ENCODE measurements at places on chromosomes 1 and 21.

- peak; percentile 62 for DNase-seq
These were observed 106.4 kb downstream of the TBX19 start for GRCh38 chr1:168386949-168387586.

DNA sequence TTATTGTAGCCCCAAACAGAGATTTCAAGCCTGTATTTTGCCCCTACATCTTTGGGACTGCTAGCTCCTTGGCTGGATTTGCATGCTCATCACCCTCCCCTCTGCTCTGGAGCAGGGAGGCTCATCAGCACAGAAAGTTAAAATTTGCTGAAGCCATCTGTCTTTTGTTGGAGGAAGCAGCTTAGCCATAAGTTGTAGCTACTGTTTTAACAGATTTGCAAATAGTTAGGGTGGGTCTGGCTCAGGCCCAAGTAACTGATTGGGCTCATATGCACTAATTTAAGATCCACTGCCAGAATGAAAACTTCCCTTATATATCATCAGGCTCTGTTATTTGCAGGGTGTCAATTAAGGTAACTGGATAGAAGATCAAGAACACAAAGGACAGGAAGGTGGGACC is 307.0 kb downstream of the ZP4 start:
- DNase-seq, result no peak

DNA sequence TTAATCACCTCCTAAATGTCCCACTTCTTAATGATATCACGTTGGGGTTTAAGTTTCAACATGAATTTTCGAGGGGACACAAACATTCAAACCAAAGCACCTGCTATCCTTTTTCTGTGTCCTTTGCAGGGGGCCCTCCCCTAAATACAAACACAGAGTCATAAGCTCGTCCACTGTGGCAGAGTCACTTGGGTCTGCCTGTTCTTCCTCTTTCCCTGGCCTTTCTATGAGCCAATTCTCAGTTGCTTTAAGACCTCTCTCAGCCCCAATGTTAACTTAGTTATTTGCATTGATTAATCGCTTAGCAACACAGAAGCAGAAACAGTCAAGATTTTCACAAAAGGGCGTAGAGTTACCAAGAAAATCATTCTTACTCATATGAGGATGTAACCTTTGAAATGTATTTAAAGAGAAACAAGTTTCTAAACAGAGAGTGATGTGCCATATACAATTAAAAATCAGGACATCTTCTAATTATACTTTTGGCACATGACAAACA is 14.9 kb downstream of the APCS start:
- no peak for DNase-seq

DNA sequence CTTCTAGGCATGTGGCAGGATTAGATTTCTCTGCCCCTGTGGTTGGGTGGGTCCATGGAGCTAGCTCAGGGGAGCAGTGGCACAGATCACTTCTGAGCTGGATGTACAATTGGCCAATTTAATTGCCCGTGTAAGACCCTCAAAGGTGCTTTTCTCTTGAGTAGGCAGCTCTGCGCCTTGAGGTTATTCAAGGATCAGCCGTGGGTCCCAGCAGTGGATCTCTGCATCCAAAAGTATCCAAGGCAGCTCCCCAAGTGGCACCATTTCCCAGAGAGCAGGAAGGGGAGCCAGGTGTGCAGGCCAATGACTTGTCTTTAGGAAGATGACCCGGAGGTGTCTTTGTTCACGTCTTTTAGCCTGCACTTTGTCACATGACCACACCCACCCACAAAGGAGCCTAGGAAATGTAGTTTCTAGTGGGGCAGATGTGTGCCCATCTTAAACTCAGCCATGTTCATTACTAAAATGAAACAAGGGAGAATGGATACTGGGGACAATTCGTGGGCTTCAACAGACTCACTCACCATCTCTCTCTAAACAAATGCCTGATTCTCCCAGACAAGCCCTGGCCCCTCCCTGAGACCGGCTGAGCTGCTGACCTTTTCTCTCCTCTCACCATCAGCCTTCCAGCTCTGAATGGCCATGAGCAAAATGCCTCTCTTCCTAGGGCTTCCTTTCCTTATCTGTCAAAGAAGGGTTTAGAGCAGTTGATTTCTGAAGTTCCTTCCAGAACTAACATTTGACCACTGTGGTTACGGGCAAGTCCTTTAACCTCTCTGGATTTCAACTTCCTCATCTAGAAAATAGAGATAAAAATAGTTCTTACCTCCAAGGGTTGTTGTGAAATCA is 41.4 kb upstream of the TENT5C start:
- peak; percentile 5 for DNase-seq

GRCh38 chr1:44484155-44484688 is 79.2 kb downstream of the RNF220 start:
- DNase-seq, result no peak

DNA sequence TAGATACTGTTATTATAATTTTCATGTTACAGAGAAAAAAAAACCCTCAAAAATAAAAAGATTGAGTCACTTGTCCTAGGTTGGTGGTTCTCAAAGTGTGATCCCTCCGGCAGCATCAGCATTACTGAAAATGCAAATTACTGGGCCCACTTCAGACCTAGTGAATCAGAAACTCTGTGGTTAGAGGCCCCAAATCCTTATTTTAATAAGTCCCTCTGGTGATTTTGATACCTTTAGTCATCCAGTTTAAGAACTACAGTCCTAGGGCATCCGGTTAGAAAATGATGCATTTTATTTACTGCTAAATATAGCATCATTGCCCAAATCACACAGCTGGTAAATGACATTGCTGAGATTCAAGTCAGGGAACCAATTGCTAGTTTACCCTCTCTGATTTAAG is 203.7 kb upstream of the RUNX1 start:
- no peak for DNase-seq

DNA sequence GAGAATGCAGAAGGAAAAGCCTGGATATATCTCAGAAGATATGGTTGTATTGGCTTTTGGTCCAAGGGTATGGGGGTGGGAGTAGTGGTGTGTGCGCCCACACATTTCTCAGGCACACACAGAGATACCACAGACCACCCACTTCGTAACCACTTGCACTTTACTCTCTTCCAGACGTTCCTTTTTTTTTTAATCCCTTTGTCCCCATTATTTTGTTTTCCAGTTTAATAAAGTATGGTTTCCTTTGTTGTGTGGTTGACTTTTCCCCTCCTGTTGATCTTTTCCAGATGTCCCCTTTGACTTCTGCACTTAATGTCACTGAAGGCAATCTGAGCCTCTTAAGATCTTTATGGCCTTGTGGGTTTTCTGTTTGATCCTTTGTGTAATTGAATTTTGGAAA is 10.5 kb upstream of the TARS2 start:
- DNase-seq, result no peak

DNA sequence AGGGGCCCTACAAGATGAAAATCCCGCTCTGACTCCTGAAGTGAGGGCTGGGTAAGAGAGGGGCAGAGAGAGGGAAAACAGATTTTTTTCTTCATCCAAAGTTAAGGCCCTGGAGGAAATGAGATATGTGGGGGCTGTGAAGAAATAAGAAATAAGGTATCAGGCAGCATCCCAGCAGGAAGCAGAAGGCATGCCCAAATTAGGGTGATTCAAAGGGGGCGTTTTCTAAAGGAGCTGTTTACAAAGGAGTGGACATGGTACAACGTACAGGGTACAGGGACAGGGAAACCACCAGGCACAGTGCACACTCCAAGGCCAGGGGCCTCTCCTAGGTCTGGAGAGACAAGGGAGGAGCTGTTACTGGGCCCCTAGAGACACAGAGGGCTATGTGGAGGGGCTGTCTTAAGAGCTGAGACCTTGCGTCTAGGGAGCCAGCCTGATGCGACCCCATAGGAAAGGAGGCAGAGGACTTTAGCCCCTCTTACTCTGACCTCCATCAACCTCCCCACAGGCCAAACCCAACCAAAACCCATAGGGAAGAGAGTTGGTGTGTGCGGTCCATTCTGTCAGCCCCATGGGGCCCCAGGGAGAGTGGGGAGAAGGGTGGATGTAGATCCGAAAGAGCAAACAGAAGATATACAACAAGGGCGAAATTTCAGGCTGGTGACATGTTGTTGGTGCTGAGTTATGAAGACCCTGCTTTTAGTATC is 38.6 kb downstream of the STYXL2 start:
- no peak for DNase-seq

DNA sequence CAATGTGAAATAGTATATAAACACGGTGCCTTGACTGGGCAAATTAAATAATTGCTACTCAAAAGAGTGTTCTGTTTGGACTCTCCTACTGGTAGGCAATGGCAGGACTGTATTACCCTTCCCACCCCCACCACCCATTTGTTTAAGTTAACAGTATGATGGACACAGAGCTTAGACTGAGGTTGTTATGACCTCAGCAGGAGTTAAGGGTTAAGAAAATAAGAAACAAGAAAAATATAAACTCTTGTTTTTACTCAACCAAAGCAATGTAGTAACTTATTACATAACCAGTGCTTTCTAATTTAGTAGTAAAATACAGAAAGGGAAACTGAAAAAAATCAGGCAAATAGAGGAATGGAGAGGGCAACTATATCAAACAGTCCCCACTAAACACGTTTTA is 19.9 kb upstream of the SERPINC1 start:
- DNase-seq, result no peak

DNA sequence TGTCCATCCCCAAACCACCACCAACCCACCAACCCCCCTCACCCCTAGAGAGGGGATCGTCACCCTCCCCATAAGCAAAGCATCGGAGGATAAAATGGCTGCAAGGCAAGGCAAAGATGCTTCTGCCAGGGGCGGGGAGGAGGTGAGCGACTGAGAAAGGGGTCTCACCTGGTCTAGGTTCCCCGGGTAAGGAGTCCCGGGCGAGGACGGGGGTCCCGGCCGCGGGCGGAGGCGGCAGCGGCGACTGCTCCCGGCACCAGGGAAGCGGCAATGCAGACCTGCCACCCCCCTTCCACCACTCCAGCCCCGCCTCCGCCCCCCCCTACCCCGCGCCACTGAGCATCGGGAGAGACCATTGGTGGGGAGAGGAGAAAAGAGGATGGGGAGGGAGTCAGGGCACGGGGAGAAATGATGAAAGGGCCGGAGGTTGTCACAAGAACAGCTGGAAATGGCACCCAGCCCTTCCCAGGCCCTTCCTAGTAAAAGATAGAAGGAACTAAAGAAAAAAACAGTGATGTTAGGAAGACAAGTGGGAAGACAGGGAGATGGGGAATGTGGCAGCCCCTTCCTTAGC is at the start of gene SV2A:
SV2A (minus strand) TSS at position 274 of the 574 bp plus-strand sequence. CDS start 4,004 bp downstream, outside the sequence.
- peak; percentile 88 for DNase-seq

- no peak for DNase-seq
These were observed 4.0 kb upstream of the SRRM1 start for GRCh38 chr1:24639094-24639493.

DNA sequence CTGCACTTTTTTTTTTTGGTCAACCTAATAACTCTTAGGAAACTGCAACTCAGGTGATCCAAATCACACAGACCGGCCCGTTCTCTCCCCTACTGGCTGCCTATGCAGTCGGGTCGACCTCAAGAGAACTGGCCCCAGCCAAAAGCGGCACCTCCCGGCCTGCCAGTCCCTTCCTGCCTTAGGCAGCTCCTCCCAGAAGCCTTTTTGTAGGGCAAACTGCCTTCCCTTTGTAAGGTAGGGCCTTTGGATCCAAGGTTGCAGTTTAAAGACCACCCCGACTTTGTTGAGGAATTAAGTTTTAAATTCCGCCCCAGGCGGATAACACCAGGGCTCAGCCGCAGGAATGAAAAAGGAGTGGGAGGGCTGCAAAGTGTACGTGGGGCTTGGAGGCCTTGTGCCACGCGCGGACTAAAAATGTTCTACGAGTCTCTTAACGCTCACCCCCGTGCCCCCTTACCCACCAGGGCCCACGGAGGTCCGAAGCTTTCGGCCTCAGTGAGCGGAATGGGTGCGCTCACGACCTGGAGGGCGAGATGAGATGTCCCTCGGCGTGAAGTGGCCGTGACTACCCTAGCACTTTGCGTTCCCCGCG is 642 bp upstream of the ST3GAL3 start:
- DNase-seq, result no peak

DNA sequence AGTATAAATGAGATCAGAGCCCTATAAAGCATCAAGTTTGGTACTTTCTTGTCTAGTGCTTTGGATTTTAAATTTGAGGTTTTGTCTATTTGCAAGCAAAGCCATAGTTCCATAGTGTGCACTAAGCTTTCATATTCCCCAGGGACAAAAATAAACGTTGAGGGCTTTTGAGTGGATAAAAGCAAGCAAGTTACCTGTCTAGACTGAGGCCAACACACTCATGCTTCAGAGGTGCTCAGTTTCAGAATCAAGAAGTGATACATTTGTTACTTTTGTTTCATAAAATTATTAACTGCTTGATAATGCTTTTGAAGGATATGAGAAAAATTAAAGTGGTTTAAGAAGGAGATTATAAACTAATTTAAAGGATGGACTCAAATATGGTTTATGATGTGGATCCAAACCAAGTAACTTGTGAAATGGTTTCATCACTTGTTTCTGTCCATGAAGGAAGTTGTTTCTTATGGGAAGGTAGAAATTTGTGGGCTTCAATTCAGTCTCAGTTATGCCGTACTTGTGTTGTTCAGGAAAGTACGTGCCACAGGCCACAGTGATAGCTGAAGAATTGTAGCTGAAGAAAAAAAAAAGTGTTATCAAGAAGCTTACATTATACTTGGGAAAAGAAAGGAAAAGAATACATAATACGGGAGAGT is 71.2 kb downstream of the CHRM3 start:
- no peak for DNase-seq

GRCh38 chr1:239879321-239880170 is 212.1 kb upstream of the FMN2 start:
- no peak for DNase-seq

DNA sequence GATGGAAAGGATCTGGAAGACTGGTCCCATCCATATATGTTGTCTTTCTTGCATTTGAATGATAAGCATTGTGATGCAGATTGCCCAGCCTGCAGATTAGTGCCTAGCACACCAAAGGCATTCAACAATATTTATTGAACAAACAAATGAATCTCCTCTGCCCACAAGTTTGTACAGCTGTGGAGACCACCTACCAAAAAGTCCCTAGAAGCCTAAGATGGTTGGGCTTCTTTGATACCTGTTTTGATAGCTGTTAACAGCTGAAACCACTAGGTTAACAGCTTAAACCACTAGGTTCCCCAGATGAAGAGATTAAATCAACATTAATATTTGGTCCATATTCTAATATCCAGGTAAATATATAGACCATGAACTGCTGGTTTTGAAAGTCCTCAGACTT is 9.8 kb downstream of the DUSP10 start:
- DNase-seq, result no peak

DNA sequence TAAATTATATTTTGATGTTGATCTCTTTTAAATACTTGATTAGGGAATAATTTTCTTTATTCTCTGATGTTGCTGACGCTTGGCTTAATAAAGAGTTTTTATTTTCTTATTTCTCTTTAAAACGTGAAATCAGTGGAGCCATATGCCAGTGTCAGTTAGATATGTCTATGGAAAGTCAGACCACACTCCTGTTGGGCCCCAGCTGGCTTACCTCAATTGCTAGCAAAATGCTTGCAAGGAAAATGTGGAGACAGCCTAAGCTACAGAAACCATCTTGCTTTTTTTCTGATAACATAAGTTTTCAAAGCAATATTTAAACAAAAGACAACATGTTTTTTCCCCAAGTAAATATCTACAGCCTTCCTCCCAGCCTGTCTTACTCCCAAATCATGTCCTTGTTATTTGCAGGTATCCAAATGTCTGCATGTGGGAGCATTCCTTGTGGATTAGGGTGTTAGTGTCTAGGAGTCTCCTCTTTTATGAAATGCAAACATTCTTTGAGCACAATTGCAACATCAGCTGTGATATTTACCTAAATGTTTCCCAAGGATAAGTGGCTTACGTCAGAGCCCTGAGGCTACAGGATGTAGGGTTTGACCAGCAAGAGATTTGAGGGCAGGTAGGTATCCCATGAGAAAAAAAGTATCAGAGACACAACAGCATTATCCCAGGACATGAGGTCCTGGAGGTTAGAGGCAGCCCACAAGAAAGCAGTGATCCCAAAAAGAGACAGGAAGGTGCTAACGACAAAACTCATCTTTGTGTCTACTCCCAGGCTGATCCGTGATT is 117.2 kb upstream of the KCNJ15 start:
- DNase-seq, result no peak
